ENCODE measurements at places on chromosomes 5 and 9.
A peak's percentile ranks its signal among the peaks of the same experiment; 100 is the strongest.

- no peak for DNase-seq
Observed at GRCh38 chr5:116577064-116577788, 2.6 kb upstream of the SEMA6A start.

- DNase-seq: no peak
Observed at GRCh38 chr5:115343855-115344254, 47.4 kb upstream of the CCDC112 start.

DNA sequence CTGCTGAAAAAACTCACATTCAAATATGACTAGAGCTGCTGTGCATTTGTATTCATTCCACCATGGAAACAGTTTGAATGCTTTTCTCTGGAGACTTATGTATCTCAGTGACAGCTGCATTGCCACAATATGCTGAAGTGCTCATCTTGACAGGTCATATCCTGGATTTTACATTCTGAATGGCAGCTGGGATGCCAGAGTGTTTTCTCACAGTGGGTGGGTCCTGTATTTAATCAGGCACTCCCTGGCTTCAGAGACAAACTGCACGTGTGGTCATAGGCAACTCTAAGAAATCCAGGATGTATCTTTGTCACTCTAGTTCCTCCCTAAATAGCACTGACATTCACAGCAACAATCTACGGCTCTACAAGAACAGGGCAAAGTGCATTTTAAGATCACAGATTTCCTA, 75.6 kb downstream of the ST8SIA4 start:
- DNase-seq: no peak

DNA sequence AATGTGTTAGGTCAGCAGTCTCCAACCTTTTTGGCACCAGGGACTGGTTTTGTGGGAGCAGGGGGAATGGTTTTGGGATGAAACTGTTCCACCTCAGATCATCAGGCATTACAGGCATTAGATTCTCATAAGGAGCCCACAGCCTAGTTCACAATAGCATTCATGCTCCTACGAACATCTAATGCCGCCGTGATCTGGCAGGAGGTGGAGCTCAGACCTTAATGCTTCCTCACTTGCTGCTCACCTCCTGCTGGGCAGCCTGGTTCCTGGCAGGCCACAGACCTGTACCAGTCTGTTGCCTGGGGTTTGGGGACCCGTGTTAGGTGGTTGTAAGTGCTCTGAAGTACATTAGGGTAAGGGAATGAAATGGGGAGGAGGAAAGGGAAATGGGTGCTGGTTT, 9.7 kb upstream of the CTNNA1 start:
- no peak for DNase-seq

- DNase-seq: peak; percentile 16
Observed at GRCh38 chr5:38468978-38469706, 87.3 kb downstream of the LIFR start.

- no peak for DNase-seq
Observed at GRCh38 chr5:139383993-139384590, 995 bp upstream of the SLC23A1 start.

GRCh38 chr5:73544429-73545402, 20.7 kb downstream of the ANKRA2 start:
- DNase-seq: no peak

GRCh38 chr5:36177715-36178523, 26.0 kb downstream of the SKP2 start:
- DNase-seq: peak; percentile 57

GRCh38 chr5:883475-884181, 9.0 kb downstream of the BRD9 start:
- DNase-seq: peak; percentile 13

DNA sequence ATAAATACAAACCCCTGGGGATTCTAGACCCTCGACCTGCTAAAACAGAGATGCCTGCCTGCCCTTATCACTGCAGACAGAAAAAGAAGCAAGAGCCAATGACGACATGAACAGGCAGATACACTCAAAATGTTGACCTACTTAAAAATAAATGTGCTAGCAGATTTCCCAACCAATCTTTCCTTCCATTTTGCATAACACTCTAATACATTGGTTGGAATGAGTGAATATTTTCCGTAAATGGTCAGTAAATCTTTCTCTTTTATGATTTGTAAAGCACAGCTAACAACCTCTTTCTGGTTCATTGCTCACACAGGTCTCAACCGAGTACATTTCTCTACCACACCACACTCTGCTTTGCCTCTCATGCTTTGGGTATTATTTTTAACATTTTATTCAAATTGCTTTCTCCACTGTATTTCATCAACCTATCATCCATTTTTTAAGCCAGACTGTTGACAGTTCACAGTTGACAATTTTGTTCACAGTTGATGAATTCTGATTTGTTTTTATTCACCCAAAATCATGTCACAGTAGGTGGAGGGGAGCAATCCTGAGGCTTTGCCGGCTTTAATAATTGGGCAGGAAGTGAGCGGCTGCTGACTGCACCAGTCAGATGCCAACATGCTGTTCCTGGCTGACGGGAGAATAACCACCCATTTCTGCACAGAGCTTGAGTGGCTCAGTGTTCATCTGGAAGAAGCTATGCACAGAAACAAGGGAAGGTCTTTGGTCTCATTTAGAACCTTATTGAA, 426.6 kb downstream of the SPOCK1 start:
- DNase-seq: no peak

- DNase-seq: no peak
Observed at GRCh38 chr9:114238891-114239875, 83.7 kb upstream of the ORM1 start.

DNA sequence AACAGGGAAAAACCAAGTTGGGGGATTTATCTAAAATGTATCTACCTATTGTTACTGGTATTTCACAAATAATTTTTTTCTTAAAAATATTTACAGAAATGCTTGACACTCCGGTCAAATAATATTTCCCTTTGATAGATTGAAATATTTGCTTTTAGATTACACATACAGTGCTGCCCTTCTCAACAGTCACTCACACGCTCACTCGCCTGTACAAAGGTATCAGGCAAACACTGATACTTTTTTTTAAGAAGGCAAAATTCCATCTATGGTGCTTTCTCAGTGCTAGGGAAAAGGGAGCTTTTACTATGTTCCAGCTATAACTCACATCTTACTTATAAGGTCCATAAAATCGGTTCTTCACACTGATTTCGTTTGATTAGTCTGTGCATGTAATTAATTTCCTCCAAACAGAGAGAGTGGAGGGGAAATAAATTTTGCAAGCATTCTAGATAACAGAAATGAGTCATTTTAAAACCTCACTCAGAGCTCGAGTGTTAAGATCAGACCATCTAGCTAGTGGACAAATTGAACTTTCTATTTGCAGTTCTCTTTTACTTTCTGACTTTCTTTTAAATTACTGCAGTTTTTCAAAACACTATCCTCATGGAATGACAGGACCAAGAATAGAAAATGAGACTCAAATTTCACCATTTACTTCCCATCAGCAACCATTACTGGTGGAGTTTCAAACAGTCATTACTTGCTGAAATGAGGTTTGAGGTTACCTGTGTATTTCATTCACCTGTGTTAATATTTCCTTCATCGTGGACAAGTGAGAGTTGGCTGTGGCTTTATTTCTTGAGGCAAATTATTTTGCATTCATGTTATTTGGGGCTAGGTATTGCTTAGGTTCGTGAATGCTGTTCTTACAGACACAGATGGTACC, 273.2 kb downstream of the RAB3C start:
- DNase-seq: no peak

- no peak for DNase-seq
Observed at GRCh38 chr5:172530406-172530805, 76.1 kb upstream of the SH3PXD2B start.

GRCh38 chr5:103262422-103262871, 3.9 kb downstream of the MACIR start:
- no peak for DNase-seq

GRCh38 chr5:102313912-102314311, 17.8 kb upstream of the SLCO4C1 start:
- no peak for DNase-seq

DNA sequence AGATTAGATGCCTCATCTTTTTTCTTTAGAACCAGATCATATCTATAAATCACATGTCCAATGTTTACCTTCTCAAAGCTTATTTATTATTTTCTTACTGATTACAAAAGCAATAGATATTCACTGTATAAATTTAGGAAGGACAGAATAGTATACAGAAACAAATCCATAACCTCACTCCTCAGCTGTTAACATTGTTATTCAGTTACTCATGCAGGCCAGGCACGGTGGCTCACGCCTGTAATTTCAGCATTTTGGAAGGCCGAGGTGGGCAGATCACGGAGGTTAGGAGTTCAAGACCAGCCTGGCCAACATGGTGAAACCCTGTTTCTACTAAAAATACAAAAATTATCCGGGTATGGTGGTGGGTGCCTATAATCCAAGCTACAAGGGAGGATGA, 15.3 kb downstream of the STOM start:
- no peak for DNase-seq

DNA sequence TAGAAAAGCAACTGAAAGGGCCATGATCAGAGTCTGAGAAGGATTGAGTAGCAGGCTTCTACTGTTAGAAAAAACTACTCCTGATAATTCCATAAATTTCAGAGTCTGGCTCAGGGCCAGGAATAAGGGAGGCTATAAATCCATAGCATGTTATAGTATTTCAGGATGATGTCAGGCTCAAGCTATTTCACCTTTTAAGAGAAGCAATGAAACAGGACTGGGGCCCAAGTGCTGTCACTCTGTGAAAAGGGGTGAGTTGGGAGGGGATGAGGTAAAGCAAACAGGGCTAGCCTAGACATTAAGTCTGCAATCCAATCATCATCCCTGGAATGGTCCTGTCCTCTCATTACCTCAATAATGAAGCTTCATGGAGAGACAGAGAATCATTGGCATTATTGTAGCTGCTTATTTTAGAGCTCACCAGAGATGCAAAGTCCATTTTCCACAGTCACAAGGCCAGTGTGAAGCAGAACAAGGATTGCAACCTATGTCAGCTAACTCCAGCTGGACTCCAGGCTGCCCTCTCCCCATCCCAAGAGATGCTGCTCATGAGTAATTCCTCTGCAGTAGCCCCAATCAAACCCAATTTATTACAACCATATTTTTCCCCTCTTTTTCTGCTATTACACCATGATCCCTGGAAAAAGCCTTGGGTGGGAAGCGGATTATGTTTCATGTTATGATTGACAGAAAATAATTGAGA, 56.0 kb downstream of the PAPPA start:
- no peak for DNase-seq

- DNase-seq: no peak
Observed at GRCh38 chr5:95932941-95933340, 28.7 kb downstream of the ELL2 start.

DNA sequence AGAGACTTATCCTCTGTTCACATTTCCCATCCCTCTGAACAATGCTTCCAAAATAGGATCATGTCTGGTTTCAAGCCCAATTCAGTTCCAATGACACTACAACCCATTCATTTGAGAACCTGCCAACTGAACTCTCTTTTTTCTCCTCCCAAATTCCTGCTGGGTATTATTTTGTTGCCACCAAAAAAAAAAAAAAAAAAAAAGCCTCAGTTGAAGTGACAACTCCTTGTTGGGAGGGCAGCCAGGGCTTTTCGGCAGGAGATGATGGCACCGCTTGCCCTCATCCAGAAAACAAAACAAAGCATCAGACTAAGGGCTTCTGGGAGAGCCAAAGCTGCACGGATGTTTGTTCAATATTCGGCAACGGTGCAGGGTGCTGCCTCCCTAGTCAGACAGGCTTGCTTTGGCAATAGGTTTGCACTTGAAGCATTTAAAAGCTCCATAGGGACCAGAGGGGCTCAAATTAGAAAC, 30.6 kb upstream of the TRIM32 start:
- no peak for DNase-seq

GRCh38 chr5:173441053-173441628, 112.9 kb upstream of the STC2 start:
- DNase-seq: no peak

- DNase-seq: no peak
Observed at GRCh38 chr9:131255676-131256197, 20.6 kb downstream of the FAM78A start.

DNA sequence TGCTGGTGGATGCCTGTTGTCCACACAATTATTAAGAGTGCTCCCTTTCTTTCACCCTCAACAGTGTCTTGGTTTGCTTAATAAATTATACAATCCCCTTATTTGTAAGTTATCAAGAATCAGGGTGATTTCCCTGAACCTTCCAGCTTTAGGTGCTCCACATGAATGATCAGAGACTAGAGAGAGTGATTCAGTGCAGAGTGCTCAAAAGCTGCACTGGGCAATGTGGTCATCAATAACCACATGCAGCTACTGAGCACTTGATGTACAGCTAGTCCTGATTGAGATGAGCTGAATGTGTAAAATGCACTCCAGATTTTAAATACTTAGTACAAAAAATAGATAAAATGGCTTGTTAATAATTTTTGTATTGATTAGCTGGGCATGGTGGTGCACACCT, 76.8 kb upstream of the TRIO start:
- DNase-seq: no peak

DNA sequence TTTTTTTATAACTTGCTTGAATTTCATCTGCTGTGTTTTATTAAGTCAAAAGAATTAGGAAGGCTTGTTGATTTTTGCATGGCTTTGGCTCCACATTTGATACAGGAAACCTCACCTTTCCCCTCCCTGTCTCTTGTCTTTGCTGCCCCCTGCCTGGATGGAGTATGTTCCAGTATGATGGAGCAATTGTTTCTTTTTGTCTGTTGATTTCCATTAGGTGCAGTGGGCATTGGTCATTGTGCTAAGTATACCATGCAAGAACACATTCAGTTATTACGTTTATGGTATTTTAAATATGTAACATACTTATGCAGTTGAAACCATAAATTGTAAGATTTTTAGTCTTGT, 19.6 kb downstream of the TJP2 start:
- DNase-seq: no peak

DNA sequence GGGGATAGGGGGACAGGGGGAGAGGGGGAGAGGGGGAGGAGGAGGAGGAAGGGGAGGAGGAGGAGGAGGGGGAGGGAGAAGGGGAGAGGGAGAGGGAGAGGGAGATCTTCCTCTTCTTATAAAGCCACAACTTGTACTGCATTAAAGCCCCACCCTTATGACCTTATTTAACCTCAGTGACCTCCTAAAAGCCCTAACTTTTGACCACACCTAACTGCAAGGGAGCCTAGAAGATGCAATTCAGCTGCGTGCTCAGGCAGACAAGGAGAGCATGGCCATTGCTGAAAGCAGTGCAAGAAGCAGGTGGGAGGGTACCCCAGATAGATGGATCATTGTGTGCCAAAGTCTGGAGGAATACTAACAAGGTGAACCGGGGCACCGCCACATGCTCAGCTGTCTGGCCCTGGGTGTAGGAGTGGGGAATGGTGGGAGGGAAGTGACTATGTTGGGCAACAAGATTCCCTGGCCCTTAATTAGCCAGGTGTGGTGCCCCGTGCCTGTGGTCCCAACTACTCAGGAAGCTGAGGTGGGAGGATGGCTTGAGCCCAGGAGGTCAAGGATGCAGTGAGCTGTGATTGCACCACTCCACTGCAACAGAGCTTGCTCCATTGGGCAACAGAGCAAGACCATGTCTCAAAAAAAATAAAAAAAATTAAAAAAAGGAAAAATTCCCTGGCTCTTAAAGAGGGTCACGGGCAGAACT, 125.4 kb upstream of the BOD1 start:
- DNase-seq: no peak

- DNase-seq: no peak
Observed at GRCh38 chr5:123217173-123217572, 128.1 kb downstream of the PRDM6 start.

- peak; percentile 16 for DNase-seq
Observed at GRCh38 chr9:118595719-118596305, 773.4 kb downstream of the BRINP1 start.

- DNase-seq: no peak
Observed at GRCh38 chr9:91954841-91955471, 4.9 kb upstream of the ROR2 start.
